ENCODE measurements at places on chromosomes 12 and 14.

DNA sequence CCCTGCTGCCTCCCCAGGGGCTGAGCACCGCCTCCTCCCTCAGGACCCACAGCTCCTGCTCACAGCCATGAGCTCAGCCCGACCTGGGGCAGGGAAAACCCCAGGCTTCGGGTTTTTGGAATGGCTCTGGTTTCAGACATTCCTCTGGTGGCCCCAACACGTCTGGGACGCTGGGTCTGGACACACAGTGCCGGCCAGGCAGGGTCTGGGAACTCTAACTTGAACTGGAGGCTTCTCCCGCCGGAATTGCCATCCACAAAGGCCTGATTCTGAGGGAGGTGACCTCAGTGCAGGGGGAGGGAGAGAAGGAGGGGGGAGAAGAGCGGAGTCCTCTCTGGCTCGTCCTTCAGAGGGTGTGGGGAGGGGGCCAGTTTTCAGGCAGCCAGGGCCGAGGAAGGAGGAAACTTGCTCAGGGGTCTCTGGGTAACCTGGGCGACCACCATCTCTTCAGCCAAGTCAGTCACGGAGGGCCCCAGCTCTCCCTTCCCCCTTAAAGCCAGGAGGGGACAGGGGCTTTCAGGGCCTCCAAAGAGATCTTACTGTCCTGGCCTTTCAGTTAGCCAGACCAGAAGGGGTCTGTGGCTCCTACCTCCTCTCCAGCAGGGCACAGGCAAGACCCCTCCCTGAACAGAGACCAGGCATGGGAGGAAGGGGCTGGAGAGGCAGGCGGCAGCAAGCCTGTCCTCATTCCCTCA is 19.4 kb downstream of the NCKAP5L start:
- no peak for DNase-seq

DNA sequence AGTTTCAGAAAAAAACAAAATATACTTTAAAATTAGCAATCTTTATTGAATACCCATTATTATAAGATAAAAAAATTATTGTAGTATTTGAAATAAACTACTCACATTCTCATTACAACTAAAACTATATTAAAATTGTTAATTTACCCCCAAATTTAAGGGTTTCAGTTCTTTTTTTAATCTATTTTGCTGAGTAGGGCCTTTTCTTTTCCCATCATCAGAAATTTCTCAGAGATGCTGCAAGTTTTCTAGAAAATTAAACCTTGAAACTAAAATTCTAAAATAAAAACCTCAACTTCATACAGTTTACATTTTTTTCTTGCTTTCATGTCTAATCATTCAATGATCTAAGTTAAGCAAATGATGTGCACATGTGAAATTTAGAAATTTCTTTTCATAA is 10.1 kb downstream of the ARMH4 start:
- DNase-seq = no peak

DNA sequence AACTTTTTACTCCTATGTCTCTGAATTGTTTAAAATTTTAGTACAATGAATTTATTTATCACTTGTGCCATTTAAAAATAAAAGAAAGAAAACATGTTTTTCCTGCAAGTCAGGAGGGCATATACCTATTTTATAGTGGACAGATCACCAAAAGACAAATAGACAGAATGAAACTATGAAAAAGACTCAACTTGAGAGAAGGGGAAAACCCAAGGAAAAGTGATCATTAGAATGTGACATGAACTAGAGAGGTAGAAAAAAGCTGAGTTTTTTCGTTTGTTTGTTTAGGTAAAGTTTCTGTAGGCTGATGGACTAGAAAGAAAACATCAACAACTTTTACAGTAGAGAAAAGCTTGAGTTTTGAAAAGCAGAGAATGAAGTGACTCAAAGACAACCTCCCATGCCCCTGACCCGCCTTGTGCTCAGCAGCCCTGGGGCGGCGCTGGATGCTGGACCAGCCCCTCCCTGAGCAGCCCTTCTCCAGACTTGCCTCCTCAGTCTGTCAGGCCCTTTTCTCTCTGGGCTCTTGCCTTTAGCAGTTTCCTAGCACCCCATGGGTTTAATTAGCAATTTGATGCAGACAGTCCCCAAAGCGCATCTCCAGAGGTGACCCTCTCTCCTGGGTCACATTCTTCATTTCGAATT is 95.1 kb upstream of the ARID2 start:
- DNase-seq = no peak

- no peak for DNase-seq
These were observed 66.4 kb upstream of the STK38L start for GRCh38 chr12:27177706-27178105.

- DNase-seq = no peak
These were observed 176.2 kb downstream of the FBXL14 start for GRCh38 chr12:1418144-1418543.

- DNase-seq = no peak
These were observed 51.2 kb upstream of the KCNH3 start for GRCh38 chr12:49487605-49488004.

- DNase-seq = no peak
These were observed 5.8 kb downstream of the CTDSP2 start for GRCh38 chr12:57840726-57841125.

DNA sequence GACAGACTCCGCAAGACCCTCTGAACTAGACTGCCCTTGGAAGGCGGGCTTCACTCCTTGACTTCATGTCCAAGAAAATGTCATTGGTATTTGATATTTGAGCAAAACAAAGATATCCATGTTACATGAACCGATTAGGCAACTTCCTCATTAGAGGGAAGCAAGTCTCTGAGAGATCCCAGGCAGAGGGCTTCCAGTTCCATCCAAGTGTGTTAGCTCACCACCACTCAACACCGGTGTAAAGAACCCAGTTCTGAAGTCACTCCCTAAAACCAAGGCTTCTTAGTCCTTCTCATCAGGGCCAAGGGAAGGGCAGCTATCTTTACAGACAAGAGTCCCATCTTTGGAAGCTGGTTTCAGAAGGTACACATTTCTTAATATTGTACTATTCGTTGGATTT is 87.2 kb upstream of the CDKN3 start:
- DNase-seq = no peak

DNA sequence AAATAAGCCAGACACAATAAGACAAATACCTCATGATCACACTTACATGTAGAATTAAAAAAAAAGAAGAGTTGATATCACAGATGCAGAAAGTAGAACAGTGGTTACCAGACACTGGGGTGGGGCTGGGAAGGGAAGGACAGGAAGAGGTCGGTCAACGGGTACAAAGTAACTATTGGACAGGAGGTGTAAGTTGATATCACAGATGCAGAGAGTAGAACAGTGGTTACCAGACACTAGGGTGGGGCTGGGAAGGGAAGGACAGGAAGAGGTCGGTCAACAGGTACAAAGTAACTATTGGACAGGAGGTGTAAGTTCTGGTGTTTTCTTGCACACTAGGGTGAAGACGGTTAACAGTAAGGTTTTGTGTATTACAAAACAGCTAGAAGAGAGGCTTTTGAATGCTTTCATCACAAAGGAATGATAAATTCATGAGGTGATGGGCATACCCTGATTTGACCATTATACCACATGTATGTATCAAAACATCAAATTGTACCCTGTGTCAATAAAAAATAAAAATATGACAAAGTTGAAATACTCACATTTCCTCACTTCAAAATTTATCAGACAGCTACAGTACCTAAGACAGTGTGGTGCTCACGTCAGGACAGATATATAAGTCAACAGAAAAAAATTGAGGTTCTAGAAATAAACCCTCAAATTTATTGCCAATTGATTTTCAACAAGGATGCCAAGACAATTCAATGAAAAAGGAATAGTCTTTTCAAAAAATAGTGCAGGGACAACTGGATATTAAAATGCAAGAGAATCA is 32.8 kb downstream of the GALC start:
- no peak for DNase-seq

- no peak for DNase-seq
These were observed 18.9 kb upstream of the HAL start for GRCh38 chr12:96014943-96015599.

DNA sequence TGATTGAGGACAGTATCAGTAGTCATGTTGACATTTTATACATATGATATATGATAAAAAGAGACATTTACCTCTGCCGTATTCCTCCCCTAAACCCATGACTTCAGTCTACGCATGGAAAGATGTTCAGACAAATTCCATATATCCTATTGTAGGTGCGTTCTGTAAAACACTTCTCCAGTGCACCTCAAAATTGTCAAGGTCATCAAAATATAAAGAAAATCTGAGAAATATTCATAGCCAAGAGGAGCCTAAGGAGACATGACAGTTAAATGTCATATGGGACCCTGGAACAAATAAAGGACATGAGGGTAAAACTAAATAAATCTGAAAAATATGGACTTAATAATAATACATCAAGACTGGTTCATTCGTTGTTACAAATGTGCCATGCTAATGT is 71.5 kb downstream of the CCER1 start:
- DNase-seq = no peak

GRCh38 chr14:52835122-52835903 is 43.9 kb upstream of the GNPNAT1 start:
- DNase-seq = no peak

DNA sequence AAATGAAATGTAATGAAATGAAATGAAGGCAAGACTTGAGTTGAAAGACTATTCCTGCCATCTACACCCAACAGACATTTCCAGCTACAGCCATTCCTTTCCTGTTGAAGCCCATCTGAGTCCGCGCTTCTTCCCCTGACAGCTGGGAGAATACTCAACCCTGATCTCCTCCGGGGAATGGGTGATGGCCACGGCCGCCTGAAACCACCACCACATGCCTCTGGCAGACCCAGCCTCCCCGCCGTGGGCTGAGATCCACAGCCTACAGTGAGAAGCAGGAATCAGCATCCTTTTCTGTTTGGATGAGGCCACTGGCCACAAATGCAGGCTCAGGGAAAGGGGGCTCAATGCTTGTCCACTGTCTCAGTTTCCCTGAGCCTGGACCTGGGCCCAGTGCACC is 130.3 kb downstream of the NCOR2 start:
- no peak for DNase-seq

Measured in stimulated activated CD4-positive, alpha-beta T cell treated with anti-CD3 and anti-CD28 coated beads, Interleukin-4, amount 100 ng/mL, for 1 hour (primary cell).